ENCODE measurements at places on chromosomes 4 and X.

- DNase-seq = no peak
These were observed 1081.9 kb downstream of the FAT4 start for GRCh38 chr4:126396703-126397102.

DNA sequence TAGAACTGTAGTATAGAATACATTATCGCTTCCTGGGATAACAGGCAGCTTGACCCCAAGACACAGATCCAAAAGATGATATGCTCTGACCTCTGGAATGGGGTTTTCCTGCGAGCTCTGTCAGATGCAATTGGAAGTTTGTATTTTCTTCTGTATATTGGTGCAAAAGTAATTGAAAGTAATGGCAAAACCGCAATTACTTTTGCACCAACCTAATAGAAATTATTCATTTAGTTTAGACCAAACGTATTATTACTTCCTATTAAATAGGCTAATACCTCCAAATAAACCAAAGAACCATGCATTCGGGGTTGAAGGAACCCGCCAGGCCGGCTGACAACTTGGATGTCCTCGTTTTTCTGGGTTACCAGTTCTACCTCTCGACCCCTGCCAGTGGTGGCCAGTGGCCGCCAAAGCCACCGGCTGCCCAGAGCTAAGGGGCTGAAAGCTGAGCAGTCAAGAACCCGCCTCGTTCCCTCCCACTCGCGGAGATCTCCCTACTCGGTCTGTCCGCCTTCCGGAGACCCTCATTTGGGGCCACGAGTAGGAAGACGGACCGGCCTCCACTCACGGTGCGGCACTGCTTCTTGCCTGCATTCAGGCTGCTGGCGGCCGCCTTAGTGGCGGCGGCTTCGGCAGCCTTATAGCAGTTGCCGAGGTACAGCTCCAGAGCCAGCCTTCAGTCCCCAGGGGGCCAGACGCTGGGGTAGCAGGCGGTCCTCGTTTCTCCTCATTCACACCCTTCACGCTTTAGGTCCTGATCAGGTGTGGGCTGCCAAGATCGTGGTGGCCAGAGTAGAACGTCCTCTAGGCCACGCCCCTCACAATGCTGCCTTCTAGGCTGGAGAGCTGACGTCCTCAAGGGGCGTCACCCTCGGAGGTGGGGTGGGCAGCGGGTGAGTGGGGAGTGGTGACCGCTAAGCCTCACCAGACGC is 121.9 kb downstream of the RBMX2 start:
- no peak for DNase-seq

- DNase-seq = peak; percentile 71
These were observed 2.1 kb upstream of the STAP1 start for GRCh38 chr4:67556436-67556835.

DNA sequence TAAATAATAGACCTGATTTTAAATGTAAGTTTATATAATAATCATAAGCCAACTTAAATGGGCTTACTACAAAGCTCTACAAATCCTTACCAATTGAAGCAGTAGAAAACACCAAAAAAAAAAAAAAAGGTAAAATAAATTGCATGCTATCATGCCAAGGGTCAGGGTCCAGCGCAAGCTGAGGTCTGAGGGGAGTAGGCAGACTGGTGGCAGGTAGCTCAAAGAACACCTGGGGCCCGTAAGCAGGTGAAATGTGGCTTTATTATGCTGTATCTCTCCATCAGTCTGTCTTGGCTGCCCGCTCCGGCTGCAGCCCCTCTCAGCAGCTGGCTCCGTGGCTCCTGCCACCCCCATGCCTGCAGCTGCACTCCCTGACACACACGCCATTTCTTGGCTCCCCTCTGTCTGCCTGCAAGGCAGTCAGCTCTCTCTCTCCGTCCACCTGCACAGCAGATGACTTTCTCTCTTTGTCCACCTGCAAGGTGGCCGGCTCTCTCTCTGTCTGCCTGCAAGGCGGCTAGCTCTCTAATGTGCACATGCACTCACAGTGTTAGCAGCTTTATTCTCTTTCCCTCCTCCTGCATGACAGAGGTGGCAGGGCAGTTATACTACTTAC is 209.4 kb upstream of the UGT8 start:
- no peak for DNase-seq

- no peak for DNase-seq
These were observed 34.4 kb upstream of the DEFB131A start for GRCh38 chr4:9409793-9410192.

GRCh38 chr4:1416948-1417260 is 10.7 kb upstream of the NKX1-1 start:
- no peak for DNase-seq

GRCh38 chrX:10508891-10509290 is 111.5 kb downstream of the MID1 start:
- DNase-seq = no peak

GRCh38 chr4:109022961-109023360 is 260.1 kb upstream of the ETNPPL start:
- DNase-seq = no peak

- DNase-seq = no peak
These were observed 19.5 kb upstream of the NDST3 start for GRCh38 chr4:118014831-118015230.

Measured in MV-4-11 (cell line).